Karpas-422 (cell line): ENCODE measurements at places on chromosomes 1 and 21.

DNA sequence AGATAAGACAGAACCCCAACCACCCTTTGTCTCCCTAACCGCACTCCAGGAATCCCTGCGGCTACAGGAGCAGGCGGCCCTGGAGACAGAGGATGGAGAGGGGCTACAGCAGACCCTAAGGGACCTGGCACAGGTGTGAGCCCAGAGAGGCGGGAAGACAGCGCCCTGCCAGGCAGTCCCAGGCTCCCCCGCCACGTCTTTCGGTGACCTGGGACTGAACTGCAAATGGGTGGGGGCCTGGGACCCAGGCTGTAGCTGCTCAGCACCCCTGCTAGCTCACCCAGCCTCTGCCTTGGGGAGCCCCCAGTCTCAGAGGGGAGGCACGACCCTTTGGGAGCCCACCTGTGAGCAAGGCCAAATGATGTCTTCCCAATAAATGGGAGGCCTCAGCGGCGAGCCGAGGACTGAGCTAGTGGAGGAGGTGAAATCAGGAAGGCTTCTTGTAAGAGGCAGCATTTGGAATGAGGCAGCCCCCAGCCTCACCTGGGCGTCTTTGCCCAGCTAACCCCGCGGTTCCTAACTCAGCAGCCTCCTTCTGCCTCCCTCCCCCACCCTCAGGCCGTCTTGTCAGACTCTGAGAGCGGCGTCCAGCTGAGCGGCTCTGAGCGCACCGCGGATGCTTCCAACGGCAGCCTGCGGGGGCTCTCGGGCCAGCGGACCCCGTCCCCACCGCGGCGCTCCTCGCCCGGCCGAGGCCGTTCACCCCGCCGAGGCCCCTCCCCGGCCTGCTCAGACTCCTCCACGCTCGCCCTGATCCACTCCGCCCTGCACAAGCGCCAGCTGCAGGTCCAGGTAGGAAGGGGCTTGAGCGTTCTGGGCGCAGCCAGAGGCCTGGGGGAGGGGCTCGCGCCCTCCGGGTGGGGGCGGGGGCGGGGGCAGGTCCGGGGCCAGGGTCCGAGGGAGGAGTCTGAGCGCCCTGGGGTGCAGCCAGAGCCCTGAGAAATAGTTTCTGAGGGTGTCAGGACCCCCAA, 16.9 kb downstream of the CROCC start:
- DNase-seq: no peak

DNA sequence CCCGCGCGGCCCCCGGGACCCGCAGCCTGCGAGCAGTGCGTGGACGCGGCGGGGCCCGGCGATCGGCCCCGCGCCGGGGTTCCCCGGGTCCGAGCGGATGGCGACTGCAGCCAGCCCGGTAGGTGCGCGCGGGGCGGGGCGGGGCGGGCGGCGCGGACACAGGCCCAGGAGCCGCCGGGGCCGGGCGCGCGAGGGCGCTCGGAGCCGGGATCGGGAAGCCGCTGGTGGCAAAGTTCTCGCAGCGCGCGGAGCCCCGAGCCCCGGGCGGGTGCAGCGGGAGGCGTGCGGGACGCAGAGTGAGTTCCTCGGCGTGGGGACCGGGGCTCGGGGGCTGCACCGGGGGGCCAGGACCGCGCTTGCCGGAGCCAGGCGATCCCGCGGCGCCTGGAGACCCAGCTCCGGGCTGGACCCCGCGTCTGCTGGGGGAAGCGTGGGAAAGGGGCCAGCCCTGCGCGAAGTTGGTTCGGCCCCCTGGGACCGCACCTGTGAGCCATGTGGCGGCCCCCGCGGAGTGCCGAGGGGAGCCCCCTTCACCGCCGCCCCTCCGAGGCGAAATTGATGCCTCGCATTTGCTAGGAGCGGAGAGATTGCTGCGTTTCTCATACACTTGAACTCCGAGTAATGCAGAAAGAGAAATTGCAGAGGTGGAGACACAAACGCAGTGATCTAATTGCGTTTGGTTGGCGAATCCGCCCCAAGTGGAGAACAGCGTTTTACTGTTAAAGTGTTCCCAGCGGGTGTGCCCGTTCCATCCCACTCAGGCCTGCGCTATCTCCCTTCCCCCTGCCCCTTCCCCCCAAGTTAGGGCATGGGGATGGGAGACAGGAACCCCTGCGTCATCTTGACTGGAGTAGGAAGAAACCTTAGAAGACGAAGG, 228.9 kb upstream of the TMEM51 start:
- DNase-seq: no peak

DNA sequence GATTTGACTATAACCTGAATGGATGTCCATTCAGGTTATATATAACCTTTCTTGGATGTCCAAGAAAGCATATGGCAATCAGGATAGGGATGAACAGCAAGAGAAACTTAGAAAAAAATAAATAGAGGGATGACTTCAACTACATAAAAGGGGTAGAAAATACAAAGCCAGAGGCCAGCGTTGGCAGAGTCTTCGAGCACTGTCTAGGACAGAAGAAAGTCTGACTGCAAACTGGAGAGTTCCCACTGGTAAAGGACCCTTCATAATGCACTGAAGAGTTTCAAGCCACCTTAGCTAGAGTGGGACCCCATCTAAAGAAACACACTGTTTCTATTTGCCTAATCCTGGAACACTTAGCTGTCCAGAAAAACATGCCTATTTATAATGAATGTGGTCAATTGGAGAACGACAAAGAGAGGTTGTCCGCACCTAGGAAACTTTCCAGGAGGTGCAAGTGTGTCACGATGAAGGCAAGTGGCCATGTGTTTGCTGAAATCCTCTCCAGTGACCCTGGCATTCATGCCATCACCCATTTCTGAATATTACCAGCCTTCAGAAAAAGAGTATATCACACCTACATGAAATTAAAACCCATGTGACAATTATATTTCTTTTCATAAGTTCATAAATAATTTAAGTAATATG, 215.4 kb downstream of the ZNF648 start:
- DNase-seq: no peak

- DNase-seq: no peak
Observed at GRCh38 chr1:55376897-55377296, 161.7 kb upstream of the USP24 start.
